ENCODE measurements at places on chromosomes 5 and 9.

- no peak for DNase-seq
Observed at GRCh38 chr5:100841358-100842076, 61.6 kb downstream of the ST8SIA4 start.

GRCh38 chr9:130635306-130635705 lies 29.1 kb upstream of the PRDM12 start:
- no peak for DNase-seq

- DNase-seq, result no peak
Observed at GRCh38 chr5:166281433-166281832, 2010.0 kb upstream of the WWC1 start.

- DNase-seq, result no peak
Observed at GRCh38 chr9:33043671-33044070, 18.6 kb downstream of the DNAJA1 start.

DNA sequence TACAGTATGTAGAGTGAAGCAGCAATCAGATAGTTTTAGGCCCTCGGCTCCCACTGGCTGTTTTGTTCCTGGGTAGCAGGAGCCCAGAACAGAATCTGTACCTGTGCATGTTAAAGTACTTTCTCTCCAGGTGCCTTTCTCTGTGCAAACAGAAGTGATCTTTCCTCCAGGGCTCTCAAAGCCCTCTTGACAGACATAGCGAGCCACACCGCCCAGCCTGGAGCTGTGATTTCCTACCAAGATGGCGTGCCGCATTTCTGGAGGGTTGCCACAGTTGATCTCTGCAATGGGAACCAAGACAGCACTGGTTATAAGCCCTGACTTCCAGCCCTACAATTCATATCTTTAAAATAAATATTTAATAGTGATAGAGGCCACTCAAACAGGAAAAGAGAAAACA lies 50.9 kb downstream of the SUSD1 start:
- DNase-seq, result no peak

DNA sequence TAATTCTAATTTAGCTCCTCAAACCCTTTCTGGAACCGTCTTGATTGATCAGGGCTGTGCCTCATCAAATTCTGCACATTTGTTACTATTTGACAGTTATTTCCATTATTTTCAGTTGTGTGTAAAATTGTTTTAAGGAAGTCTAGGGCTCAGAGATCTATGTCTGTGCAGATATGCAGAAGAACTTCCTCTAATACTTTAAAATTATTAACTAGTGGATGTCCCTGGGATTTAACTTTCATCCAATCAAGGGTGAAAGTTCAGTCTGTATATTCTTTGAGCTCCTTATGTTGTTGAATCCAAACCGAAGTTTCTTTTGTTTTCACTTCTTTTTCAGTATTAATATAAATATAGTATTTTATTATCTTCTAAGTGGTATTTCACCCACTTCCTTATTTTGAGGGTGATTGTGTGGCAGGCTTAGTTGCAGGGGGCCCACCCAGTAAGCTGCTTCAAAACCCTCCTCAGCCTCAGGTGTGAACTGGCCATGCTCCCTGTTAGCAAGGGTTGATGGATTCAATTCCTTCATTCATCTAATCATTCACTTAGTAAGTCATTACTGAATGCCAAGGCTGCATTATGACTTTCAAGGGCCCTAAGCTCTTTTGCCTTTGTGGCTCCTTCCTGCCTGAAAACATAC lies 2.1 kb upstream of the CAMLG start:
- DNase-seq, result no peak

GRCh38 chr9:126149661-126150060 lies 177.0 kb upstream of the MVB12B start:
- no peak for DNase-seq

DNA sequence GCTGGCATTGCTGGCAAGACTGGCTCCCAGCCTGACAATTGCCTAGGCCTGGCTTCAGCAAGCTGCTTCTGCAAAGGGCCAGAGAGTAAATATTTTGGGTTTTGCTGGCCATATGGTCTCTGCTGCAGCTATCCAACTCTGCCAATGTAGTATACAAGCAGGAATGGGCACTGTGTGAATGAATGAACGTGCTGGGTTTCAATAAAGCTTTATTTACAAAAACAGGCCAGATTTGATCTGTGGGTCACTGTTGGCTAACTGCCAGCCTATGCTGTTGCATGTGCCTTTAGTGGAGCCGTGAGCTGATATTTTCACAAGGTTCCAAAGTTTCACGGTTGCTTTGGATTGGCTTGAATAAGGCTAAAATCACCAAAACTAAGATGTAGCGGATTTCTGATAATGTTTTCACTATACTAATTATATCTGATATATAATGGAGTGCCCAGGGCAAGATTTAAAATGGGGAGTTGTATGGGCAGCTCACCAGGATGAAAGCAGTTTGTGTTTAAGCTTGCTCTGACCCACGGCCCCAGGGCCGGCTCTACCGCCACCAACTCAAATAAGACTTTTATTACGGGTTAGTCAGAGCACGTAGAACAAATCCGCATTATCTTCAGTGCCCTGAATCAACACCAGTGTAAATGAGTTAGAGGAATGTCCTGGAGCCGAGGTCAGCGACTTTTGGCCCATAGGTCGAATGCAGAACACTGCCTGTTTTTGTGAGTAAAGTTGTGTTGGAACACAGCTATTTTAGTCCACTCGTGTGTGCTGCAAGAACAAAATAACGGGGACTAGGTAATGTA lies 98.6 kb upstream of the DAP start:
- no peak for DNase-seq

DNA sequence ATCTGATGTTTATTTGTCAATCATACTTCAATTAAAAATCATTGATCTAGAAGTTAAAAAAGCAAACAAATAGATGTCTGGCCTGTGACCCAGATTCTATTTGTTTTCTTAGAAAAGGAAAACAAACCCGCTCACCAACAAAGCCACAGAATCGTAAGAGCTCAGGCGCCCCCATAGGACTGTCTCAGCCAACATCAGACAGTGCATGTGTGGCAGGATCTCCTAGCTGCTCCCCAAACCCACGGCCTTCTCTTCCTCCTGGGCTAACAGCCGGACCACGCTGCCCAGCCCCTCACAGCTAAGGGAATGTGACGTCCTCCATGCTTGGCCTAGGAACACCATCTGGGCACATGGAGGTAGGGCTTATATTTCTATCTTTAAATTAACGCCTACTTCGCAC lies 19.4 kb downstream of the OR2Y1 start:
- DNase-seq, result no peak

- DNase-seq, result no peak
Observed at GRCh38 chr5:96516631-96517071, 83.6 kb upstream of the PCSK1 start.

GRCh38 chr9:83596899-83597504 lies 25.9 kb upstream of the IDNK start:
- DNase-seq, result no peak

GRCh38 chr5:138664276-138664943 lies 88.8 kb upstream of the CTNNA1 start:
- no peak for DNase-seq

GRCh38 chr9:68476847-68477246 lies 63.8 kb downstream of the TMEM252 start:
- DNase-seq, result no peak

DNA sequence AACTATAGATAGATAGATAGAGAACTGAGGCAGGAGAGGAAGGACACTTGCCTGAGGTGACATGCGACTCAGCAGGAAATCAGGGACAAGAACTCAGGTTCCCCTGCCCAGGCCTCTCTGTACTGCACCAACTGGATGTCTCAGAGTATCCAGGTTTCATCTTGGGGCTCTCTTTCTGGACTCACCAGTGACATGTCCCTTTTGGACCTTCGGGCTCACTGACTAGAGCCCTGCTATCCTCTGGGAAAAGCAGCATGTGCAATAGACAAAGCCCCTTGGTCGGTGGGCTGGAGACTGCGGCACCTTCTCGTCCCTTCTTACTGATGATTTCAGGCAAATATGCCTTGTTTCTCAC lies 104.5 kb downstream of the RGS3 start:
- no peak for DNase-seq

DNA sequence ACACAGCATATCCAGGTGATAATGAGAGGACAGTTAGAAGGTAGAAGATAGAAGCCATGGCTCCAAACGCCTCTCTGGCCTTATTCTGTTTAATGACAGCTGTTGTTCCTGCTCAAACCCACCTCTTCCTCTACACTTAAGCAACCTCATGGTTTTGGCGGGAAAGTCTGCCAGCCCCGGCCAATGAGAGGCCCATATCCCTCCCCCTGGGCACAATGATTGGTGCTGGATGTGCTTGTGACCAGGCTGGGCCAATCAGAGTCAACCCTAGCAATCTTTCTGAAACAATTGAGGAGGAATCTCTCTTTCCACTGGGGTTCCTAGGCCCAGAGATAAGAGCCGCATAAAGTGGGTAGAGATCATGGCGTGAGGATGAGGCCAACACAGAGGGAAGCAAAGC lies 4.8 kb upstream of the GFI1B start:
- no peak for DNase-seq

GRCh38 chr9:93814077-93814956 lies 140.8 kb downstream of the BARX1 start:
- DNase-seq, result no peak

DNA sequence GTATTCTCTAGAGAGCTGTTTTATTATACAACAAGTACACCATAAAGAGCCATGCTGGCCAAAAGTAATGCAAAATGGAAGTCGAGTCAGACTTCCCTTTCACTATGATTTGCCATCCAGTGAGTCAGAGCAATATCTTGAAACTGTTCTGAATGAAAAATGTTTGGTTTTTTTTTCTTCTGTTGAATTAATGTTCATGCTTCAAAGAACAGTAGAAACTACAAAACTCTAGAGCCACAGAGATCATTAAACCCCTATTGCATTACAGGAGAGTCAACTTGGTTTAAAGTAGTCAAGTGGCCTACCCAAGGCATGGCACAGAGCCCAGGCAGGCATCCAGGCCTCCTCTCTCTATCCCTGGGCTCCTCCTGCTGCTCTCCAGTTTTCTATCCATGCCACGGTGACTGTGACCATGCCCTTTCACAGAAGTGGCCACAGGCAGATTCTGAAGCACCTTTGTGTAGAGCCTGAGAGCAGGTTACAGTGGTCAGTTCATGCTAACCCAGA lies 358.9 kb downstream of the DEPDC1B start:
- no peak for DNase-seq

DNA sequence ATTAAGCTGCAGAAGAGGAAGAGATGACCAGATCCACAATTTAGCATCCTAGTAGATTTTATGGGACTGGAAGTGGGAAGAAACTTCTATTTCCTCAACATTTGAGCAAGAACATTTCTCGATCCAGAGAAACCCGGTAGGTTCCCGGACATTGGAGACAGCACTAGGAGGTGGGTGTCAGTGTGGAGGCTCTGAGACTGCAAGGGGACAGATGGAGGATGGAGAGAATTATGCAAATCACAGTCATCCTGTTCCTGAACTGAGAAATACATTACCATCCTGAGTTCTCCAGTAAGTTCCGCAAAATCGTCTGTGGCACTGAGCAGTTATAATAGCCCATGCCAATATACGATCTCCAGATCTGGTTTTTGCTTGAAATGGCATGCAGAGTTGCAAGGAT lies 25.6 kb downstream of the GLDC start:
- no peak for DNase-seq

DNA sequence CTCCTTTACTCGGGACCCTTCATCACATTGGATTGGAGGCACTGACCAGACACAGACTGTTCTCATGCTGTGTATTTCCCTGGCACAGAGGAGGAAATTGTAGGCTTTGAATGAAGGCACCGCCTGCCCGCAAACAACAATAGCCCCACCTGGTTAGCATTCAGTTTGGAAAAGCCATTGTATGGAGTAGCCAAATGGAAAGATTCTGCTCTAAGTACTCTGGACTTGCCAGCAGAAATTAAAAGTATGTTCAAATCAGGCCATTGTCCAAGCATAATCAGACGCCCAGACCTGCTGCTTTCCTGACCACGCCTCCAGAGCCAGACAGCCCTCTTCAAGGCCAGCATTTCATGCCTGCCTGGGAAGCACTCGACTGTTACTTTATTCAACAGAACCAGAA lies 8.0 kb upstream of the SEMA4D start:
- no peak for DNase-seq

DNA sequence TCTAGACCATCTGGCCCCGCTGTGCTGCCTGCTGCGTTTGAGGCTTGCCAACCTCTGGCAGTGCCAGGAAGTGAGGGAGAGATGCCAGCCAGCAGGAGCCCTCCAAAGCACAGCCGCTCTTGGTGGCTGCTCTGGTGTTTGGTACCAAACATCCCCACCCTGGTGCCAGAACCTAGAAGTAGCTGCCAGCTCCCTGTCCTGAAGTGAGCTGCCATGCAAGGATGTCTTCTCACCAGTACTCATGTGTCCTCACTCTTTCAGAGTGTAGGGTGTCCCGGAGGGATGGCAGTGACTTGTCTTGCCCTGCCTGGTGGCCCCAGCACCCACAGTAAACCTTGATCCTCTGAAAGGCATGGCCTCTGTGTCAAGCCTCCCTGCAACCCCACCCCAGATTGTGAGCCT lies 43.4 kb downstream of the AMBP start:
- no peak for DNase-seq

DNA sequence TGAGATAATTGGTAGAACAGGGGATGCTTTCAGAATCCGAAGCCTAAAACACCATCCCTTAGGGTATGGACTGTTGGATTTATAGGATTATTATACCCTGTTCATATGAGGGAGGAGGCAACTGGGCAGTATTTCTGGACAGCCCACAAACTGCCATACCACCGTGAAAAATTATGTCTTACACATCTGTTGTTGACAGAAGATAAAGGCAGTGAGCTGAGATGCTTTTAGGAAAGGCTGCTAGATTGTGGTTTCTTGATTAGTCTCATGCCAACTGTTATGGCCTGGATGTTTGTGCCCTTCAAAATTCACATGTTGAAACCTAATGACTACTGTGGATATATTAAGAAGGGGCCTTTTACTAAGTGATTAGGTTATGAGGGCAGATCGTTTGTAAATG lies 83.7 kb upstream of the DHFR start:
- DNase-seq, result no peak

- DNase-seq, result no peak
Observed at GRCh38 chr9:31519826-31520225, 864.6 kb upstream of the ACO1 start.

GRCh38 chr5:149872351-149873040 lies 72.1 kb downstream of the PDE6A start:
- no peak for DNase-seq

DNA sequence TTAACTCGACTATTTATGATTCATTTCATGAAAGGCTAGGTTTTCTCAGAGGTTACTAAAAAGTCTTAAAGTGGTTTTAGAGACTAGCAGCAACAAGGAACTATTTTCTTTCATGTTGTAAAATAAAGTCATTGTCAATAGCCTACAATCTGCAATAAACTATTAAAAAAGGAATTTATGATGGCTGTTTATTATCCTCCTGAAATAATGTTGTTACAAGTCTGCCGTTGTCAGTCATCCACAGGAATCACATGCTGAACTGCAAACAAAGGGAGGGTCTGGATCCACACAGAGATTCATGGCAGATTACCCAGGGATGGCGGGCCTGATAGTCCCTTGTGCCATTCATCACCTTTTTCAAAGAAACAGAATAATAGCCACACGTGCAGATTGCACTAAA lies 49.2 kb downstream of the TMEM174 start:
- no peak for DNase-seq

GRCh38 chr9:107188376-107188775 lies 94.7 kb upstream of the RAD23B start:
- DNase-seq, result no peak
